ENCODE measurements at places on chromosomes 12 and 14.

DNA sequence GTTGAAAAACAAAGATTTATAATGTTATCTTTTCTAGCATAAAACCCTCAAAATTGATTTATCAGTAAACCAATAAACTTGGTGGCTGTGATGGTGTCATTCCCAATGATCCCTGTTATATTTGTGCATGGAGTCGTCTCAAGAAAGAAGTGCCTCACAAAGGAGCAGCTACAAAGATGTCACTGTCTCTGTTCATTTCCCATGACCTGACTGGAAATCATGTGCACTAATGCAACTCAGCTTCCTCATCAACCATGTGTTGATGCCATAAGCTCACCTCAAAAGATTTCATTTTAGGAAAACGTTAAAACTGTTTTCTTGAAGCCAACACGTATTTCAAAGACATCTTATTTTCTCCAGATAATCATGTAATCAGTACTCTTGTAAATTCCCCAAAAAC is 28.8 kb downstream of the CLEC1A start:
- DNase-seq = no peak

DNA sequence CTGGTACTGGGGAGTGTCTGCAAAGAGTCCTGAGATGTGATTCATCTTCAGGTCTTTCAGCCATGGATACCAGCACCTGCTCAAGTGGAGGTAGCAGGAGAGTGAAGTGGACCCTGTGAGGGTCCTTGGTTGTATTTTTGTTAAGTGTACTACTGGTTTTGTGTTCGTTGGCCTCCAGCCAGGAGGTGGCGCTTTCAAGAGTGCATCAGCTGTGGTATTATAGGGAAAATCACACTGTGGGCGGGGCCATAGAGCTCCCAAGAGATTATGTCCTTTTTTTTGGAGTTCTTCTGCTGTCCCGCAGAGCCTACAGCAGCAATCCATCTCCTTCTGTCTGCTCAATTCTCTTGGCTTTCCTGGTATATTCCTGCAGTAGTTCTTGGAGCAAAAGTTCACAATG is 66.8 kb downstream of the SPATA7 start:
- no peak for DNase-seq

DNA sequence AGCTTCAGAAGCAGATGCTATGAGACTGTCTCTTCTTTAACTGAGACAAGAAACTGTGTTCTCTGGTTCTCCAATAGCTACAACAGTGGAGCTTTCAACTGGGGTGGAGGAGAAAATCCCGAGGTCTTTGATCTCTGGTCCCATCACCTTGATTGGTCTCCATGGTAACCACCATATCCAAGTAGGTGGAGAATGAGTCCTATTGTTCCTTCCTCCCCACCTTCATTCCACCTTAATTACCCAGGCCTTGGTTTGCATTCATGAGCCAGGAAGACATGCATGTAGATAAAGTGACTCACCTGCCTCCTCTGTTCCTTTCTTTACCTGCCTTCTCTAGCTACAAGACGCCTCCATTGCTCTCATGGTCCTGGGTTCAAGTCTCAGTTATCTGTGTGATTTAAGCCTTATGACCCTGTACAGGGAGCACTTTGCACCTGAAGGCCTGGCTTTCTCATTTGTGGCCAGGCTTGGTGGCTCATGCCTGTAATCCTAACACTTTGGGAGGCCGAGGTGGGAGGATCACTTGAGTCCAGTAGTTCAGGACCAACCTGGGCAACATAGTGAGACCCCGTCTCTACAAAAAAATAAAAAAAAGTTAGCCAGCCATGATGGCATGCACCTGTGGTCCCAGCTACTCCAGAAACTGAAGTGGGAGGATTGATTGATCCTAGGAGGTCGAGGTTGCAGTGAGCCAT is 157.7 kb upstream of the TBX3 start:
- DNase-seq = no peak

GRCh38 chr12:132343294-132344004 is 14.1 kb upstream of the GALNT9 start:
- DNase-seq = no peak

- no peak for DNase-seq
Observed at GRCh38 chr12:112705037-112705632, 86.4 kb upstream of the RPH3A start.

- no peak for DNase-seq
Observed at GRCh38 chr14:85576218-85576617, 46.3 kb downstream of the FLRT2 start.

GRCh38 chr12:13924286-13924685 is 57.1 kb downstream of the GRIN2B start:
- DNase-seq = no peak

- no peak for DNase-seq
Observed at GRCh38 chr14:75978249-75978731, 3.5 kb downstream of the TGFB3 start.

- DNase-seq = peak; percentile 92
Observed at GRCh38 chr12:6335451-6336078, 6.3 kb downstream of the TNFRSF1A start.

- no peak for DNase-seq
Observed at GRCh38 chr12:91364471-91365184, 182.0 kb upstream of the DCN start.

DNA sequence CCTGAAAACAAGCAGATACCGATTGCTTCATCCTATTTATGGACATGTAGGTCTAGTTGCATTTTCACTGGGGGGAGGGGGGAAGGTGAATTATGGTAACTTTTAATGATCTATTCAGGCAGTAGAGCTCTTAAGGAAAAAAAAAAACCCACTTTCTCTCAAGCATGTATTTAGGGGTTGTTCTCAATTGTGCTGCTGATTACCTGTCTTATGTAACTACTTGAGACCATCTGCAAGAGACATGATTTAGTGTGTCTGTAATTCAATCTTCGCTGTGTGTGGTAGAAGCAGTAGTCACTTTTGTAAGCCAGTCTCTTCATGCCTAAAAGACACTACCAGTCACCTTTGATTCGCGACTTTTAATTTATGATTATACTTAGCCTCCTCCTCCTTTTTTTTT is 8.9 kb downstream of the CALM1 start:
- DNase-seq = no peak

- DNase-seq = peak; percentile 73
Observed at GRCh38 chr12:84843593-84844144, 68.9 kb downstream of the SLC6A15 start.

DNA sequence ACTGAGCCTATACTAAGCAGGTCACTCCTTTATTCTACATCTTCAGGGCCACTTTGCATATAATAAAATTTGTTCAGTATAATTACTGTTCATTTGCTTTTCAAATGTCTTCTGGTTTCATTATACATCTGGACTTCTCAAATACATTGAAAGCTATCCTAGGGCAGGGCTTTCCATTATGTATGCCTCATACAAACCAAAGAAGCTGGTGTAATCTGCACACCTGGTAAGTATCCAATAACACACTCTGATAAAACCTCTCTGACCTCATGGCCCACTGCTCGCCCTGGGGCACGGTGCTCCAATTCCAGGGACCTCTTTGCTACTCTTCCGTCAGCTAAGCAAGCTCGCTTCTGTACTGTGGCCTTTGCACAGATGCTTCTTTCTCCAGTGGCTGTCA is 21.9 kb upstream of the ISM2 start:
- DNase-seq = no peak

GRCh38 chr14:101360054-101360911 is 201.0 kb upstream of the DIO3 start:
- DNase-seq = no peak

GRCh38 chr14:62759796-62760195 is 285.5 kb downstream of the KCNH5 start:
- DNase-seq = no peak

DNA sequence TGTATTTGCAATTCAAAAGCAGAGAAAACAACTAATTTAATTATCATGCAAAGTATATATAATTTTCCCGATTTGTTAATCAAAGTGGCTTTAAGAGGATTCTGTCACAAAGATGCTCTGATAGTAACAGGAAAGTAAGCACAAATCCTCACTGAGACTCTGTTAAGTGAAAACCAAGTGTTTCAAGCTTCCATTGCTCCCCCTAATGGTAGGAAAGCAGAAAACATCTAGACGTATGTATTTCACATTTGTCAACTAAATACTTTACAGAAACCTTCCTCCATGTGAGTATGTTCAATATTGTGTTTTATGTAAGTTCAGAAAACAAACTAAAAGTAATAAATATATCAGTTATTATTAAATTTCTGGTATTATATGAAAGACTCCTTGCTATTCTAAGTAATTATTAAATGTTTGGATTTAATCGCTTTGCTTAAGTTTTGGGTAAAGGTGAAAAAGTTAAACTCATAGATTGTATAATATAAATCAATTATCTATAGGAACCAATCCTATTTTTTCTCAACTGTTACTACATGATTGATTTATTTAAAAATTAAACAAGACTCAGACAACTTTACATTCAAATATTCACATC is 1.5 kb upstream of the NTS start:
- DNase-seq = peak; percentile 40

DNA sequence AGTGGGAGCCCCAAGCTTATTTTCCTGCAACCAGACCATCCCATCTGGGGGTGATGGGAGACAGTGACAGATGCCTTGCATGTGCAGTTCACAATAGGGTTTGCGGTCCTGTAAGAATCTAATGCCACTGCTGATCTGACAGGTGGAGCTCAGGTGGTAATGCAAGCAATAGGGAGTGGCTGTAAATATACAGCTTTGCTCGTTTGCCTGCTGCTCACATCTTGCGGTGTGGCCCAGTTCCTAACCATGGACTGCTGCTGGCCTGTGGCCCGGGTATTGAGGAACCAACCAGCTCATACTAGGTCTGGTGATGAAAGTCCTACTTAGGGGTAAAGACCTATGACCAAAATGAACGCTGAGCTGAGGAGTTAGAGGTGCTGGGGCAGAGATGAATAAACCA is 36.1 kb upstream of the CCDC88C start:
- DNase-seq = no peak

GRCh38 chr12:45232756-45233372 is 17.0 kb downstream of the ANO6 start:
- peak; percentile 76 for DNase-seq

DNA sequence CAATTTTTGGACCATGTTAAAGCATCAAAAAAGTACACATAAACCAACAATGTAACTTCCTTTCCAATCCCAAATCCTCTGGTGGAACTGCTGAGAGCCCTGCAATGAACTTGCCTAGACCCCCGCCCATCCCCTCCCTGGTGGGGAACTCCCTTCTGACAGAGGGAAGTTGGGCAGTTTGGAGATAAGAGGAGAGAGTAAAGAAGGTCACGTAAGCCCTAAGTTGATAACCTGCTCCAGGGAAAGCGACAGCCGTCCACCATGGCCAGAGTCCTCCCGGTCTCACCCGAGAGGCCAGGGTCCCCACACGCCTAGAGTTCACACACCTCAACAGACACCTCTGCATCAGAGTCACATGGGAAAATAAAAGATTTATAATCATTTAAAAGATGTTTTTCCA is 138.7 kb downstream of the EGLN3 start:
- no peak for DNase-seq

GRCh38 chr12:6041891-6042290 is 82.6 kb downstream of the VWF start:
- no peak for DNase-seq

DNA sequence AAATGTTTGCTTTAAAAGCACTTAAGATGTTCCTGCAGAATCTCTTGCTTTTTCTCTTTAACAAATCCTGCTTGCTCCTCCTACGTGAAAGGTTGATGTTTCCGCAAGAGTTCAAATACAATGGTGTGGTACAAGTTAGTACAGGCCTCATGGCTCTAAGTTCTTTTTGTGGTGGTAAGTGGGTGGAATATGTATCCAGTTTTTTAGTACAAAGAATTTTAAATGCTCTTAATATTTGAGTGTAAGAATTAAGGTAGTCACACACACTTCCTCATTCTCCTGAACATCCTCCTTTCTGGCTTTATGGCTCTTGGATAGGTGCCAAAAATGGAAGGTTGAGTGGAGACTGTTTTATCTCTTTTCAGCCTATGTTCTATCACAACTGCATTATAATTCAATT is 1.8 kb downstream of the OTOGL start:
- DNase-seq = no peak

- DNase-seq = no peak
Observed at GRCh38 chr12:16608946-16609539, 3.1 kb upstream of the LMO3 start.

- no peak for DNase-seq
Observed at GRCh38 chr12:13981296-13981962, at the start of gene GRIN2B. Gene GRIN2B, minus strand, starts transcription at chr12:13981602. Its CDS starts 115,394 bp downstream, at chr12:13866208.

DNA sequence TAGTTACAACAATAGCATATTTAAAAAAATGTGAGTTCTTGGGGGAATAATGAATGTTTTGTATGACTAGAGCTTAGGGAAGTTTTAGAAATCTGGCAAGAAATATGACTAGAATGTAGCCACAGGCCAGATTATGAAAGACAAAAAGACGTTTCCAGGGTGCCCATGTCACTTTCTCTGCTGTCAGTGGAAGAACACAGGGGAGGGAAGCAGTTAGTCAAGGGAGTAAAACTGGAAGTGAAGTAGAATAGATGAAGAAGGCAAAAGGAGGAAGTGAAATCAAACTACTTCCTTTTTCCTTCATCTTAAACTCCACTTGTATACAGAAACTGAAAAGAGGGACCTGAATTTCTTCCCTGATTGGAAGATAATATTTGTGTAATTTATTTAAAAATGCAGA is 81.2 kb upstream of the ATP2B1 start:
- DNase-seq = no peak

DNA sequence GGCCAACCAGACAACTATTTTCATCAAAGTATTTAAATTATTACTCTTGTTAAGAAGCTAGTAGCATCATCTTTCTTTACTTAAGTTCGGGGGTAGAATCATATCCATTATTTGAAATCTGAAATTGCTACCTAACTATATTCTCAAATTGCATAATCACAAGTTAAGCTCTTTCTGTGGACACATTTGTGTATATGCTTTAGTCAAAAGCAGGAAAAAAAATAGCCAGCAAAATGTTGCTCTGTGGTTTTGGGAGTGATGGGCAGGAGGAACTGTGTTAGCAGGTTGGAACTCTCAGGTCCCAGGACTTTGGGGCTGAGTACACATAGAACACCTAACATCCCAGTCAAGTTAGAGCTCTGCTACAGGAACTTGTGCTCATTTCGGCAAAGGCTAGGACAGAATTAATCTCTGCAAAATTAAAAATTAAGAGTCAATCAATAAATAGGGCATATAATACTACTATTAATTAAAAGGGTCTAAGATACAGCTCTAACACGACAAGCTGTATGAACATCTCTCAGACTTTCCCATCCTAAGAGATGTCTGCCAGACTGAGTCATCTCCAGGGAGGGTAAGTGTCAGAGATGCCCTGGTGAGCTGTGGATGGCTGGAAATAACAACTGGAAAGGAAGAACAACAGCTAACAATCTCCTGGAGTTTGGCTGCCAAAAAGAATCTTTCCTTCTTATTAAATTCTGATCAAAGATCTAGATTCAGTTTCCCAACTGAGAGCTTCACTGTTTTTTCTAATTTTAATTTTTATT is 203.5 kb upstream of the GZMB start:
- DNase-seq = no peak

GRCh38 chr12:85206543-85206942 is 73.5 kb upstream of the ALX1 start:
- no peak for DNase-seq

- DNase-seq = no peak
Observed at GRCh38 chr12:67080637-67081036, 188.5 kb upstream of the CAND1 start.

GRCh38 chr12:114562654-114563053 is 121.3 kb downstream of the TBX3 start:
- DNase-seq = no peak

Data from activated CD4-positive, alpha-beta T cell treated with anti-CD3 and anti-CD28 coated beads, Interleukin-2, amount 50 U/mL, for 16 hours (primary cell).